ENCODE measurements at places on chromosomes 6 and 20. TPM values are rescaled to one million over a fixed set of nuclear protein-coding genes. Genes with fewer than 3 reads are reported as not detected.

The DEFB113 gene
- polyA plus RNA-seq, result not detected

The TGM2 gene
- polyA plus RNA-seq, result 89.0 TPM

The TAP2 gene
- polyA plus RNA-seq, result 14.3 TPM

- no peak overlapping the region for H3K27ac ChIP-seq
- no peaks in the 10 kb centered on the region for H3K27me3 ChIP-seq
- H3K36me3 ChIP-seq, result no peaks in the 10 kb centered on the region
These were observed 4.4 kb downstream of the MOCS1 start for GRCh38 chr6:39929733-39930461.

DNA sequence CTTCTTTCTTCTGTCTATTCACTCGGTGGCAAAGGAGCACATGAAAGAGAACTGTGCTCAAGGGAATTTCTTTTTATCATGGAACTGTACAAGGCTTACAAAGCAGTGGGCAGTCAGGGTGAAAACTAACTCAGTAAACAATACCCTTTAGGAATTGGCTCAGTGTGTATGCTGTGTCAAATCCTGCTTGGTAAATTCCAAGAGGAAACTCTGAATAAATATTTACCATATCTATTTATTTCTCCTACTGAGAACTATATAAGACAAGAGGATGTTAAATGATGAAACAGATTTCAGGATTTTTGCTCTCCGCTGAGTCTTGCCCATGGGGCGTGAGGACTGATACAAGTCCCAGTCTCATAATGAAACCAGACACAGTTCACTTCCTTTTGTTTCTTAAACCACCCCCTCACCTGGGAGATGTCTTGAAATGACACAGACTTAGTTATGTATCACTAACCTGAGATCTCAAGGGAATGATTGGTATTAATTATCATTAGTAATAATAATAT, 188.8 kb downstream of the BACH2 start:
- H3K27me3 ChIP-seq, result no peaks in the 10 kb centered on the region
- no peak overlapping the region for H3K4me3 ChIP-seq
- no peak overlapping the region for H3K27ac ChIP-seq
- H3K4me1 ChIP-seq, result no peaks in the 10 kb centered on the region
- DNase-seq, result no peak

DNA sequence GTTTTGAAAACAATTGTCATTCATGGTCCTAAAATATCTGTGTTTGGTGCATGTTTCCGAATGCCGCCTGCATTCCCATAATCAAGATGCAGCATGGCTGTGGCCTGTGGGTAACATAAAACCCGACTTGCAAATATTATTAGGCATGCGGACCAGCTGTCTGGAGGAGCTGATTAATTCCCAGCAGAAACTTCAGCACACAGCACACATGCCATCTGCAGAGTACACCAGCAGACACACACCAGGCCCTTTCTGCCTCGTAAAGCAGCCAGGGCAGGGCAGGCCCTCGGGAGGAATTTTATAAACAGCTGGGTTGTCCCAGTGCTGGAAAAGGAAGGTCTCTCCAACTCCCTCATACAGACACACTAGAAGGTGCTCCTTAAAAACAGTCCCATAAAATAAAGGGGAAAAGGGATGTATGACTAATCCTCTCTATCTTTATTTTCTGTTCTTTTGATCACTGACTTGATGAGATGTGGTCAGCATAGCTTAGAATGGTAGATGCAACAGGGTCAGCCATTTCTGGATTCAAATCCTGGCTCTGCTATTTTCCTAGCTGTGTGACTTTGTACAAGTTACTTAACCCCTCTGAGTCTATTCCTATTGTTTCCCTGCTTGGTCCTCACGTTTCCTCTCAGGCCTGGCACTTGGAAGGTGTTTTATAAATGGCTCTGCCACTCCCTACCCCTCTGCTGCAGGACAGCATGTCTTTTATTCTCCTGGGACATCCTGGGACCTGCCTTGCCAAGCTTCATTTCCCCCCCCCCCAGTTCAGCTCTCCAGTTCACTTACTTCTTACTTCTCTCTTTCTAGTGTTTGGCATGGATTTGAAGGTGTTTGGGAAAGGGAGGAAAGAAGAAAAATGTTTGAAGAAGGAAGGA, 85.9 kb upstream of the TRAF3IP2 start:
- no peak for DNase-seq
- H3K36me3 ChIP-seq, result peaks cover 49% of the 10 kb centered on the region
- H3K27ac ChIP-seq, result no peak overlapping the region
- no peaks in the 10 kb centered on the region for H3K4me1 ChIP-seq
- no peaks in the 10 kb centered on the region for H3K27me3 ChIP-seq

GRCh38 chr6:130514712-130515111, 148.9 kb downstream of the TMEM200A start:
- H3K4me3 ChIP-seq, result no peak overlapping the region
- H3K27ac ChIP-seq, result no peak overlapping the region
- no peaks in the 10 kb centered on the region for H3K36me3 ChIP-seq
- no peak for DNase-seq
- H3K4me1 ChIP-seq, result no peaks in the 10 kb centered on the region

DNA sequence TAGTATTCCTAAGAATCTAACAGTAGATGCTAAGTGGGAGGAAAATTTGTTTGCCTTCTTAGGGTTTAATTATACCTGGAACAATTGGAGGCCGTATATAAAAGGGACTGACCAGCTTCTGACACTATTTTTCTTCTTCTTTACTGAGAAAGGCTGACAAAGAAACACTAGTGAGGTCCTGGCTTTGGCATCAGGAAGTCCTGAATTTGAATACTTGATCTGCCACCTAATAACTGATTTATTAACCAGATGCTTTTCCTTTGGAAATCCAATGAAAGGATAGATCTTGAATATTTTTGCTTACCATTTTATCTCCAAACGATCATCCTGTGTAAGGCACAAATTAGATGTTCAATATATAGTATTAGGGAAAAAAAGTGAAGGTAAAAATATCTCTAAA, 382.5 kb downstream of the CENPW start:
- no peaks in the 10 kb centered on the region for H3K36me3 ChIP-seq
- H3K27me3 ChIP-seq, result no peaks in the 10 kb centered on the region
- H3K27ac ChIP-seq, result no peak overlapping the region
- no peak for DNase-seq
- H3K4me3 ChIP-seq, result no peak overlapping the region

- no peaks in the 10 kb centered on the region for H3K4me1 ChIP-seq
- H3K27ac ChIP-seq, result no peak overlapping the region
- H3K27me3 ChIP-seq, result no peaks in the 10 kb centered on the region
These were observed 396.9 kb upstream of the ADGRB3 start for GRCh38 chr6:68238097-68238601.
